GM06990 (cell line): ENCODE measurements at places on chromosomes 2 and 18.

- no peak for DNase-seq
These were observed 436.0 kb upstream of the CWC22 start for GRCh38 chr2:180442860-180443644.

- no peak for DNase-seq
These were observed 68.6 kb downstream of the DHRS9 start for GRCh38 chr2:169137924-169138323.

DNA sequence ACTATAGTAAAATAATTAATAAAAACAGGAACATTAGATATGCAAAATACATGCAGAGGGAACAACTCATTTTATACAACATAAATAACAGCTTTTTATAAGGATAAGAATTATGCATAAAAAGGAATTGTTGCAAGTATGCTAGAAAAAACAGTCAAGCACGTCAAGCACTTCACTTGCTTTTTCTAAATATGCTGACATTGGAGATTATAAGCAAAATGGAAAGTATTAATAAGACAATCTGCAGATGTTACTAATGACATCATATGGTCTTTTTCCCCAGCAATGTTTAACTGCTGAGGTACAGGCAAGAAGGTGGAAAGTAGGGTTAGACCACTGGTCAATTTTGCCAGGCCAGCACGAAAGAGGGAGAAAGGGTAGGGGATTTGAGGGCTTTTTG is 111.7 kb downstream of the HIBCH start:
- DNase-seq = no peak

DNA sequence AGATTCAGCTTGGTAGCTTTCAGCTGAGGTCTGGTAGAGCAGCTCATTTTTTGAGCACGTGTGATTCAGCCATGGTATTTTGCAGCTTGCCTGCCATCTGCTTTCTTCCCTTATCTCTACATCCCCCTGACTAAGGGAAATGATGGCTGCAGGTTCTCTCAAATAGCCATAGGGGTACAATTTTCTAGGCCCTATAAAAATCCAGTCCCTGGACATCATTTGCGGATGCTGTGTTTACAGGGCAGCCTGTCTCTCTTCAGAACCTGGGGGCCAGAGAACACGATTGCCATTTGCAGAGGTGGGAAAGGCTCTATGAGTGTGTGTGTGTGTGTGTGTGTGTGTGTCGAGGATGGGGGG is 442.7 kb upstream of the MEIS1 start:
- no peak for DNase-seq

DNA sequence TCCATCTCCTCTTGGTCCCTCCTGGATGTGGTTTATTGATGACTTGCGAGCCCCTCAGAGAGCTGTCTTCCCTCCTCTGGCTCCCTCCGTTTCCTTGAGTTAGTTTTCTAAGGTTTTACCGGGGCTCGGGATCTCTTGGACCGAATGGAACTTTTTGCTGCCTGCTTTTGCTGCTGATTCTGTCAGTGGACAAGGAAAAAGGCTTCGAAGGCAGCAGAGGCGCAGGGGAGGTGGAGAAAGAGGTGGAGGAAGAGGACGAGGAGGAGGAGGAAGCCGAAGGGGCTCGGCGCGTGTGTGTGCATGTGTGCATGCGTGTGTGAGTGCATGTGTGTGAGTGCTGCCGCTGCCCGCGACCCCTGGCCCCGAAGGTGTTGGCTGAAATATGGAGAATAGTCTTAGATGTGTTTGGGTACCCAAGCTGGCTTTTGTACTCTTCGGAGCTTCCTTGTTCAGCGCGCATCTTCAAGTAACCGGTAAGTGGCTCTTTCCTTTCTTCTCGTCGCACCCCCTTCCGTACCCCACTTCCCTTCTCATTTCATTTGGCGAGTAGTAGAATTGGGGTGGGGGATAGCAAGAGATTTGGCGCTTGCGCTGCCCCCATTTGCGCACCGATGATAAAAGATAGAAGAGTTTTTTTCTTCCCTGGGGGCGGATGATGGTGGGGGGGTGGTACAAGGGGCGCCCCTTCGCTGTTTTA is 557 bp downstream of the DCC start:
- no peak for DNase-seq

DNA sequence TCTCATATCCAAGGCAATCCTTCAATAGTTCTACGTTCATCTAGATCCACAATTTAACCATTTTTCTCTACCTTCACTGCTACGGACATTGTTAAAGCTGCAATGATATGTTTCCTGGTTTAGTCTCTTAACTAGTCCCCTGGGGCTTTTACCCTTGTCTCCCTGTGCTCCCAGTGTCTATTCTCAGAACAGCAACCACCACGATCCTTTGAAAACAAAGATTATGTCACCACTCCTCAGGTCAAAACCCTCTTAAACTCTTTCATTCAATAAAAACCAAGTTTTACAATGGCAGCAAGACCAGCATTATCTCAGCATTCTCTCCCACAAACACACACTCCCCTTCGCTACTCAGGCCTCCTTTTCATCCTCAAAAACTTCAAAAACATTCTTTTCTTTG is 298.2 kb upstream of the CHST9 start:
- no peak for DNase-seq

- no peak for DNase-seq
These were observed 446.8 kb upstream of the MYT1L start for GRCh38 chr2:2777876-2778275.

GRCh38 chr2:241499146-241499965 is 9.0 kb downstream of the STK25 start:
- DNase-seq = no peak

GRCh38 chr2:205139822-205140463 is 542.4 kb upstream of the NRP2 start:
- DNase-seq = no peak

DNA sequence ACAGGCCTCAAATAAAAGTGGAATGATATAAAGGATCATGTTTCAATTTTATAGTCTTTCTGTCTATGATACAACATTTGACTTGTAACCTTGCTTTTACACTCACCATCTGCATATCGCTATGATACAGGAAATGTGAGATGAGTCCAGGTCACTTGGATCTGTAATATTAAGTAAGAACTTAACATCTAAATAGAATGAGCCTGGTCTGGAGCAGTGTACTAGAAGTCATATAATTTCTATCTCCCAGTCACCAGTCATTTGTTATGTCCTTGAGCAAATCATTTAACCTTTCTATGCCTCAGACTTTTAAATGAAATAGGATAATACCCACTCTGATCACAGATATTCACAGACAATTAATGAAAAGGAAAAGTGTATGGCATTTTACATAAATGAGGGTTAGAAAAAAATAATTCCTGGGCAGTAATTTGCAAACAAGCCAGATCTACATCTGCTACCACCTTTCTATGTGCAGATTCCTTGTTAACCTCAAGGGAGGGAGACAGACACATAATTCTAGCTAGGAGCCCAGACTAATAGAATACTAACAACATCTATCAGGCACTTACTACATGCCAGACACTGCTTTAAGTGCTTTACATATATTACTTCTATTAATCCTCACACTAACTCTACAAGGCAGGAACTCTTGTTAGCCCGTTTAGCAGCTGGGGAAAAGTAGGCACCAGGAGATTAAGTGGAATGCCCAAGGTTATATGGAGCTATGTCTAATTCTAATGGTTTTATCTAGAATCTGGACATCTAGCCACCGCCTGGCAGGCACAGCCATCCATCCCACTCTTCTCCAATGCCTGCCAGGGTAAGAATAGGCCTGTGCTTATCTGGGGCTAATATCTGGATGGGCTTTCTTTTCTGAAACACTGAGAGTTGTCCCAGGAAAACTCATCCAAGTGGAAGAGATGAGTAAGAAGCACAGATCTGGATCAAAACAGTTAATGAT is 313.6 kb upstream of the CDH20 start:
- no peak for DNase-seq

DNA sequence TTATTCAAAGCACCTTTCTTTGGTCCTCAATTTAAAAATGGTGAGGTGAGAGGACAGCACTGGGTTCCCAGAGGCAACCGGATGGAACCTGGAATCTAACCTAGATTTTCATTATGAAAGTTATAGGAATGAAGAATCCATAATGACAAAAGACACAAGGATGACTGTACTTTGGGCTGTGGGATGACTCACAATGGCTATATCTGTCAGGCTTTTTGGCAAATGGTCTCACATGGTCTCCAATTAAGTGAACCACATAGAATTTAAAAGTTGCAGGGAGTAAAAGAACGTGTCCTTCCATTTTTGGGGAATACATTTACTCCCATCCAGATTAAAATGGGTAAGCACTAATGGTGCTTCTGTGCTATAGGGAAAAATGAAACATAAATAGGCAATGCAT is 31.8 kb upstream of the LYPD1 start:
- no peak for DNase-seq

DNA sequence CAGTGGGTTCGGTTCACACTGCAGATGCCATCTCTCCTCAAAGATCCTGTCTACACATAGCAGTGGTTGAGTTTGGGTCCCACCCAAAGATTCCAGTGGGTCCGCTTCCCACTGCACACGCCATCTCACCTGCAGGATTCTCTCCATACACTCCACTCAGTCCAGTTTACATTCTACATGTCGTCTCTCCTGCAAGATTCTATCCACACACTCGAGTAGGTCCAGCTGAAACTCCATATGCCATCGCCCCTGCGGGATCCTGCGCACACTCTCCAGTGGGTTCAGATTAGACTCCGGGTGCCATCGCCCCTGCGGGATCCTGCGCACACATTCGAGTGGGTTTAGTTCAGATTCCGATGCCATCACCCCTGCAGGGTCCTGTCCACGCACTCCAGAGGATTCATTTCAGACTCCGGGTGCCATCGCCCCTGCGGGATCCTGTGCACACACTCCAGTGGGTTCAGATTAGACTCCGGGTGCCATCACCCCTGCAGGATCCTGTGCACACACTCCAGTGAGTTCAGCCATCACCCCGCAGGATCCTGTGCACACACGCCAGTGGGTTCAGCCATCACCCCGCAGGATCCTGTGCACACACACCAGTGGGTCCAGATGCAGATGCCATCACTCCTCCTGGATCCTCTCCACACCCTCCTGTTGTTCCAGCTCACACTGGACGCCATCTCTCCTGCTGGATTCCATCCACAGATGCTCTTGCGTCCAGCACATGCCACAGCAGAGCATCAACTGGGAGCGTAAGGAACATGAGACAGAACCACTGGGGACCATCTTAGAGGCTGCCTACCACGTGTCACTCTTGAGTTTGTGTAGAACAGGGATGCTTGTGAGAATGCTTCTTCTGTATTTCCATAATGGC is 3.0 kb upstream of the PXDN start:
- DNase-seq = no peak

- DNase-seq = no peak
These were observed 550.3 kb upstream of the TNP1 start for GRCh38 chr2:217409949-217410680.
